ENCODE measurements at places on chromosomes 4 and X.

GRCh38 chr4:102564399-102565059 is 63.4 kb downstream of the NFKB1 start:
- DNase-seq: peak; percentile 82

- DNase-seq: no peak
These were observed 69.3 kb upstream of the FAM241A start for GRCh38 chr4:112075906-112076305.

GRCh38 chrX:2414384-2414783 is 86.4 kb downstream of the DHRSX start:
- DNase-seq: no peak

DNA sequence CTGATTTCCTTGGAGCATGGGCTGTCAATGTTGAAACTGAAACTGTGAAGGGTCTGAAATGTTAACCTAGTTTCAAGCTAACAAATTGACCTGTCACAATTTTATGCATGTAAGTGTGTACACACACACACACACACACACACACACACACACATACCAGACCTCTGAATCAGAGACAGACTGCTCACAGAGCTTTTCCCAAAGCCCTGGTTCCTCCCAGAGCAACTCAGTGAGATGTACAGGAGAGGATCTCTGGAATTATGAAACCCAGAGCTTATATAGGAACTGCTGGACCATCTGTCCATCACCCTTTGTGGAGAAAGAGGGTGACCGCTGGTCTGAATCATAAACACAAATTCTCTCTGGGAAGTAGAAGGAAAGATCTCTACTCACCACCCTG is 228.1 kb upstream of the PRPS2 start:
- DNase-seq: peak; percentile 32
